ENCODE measurements at places on chromosomes 3 and 15.

GRCh38 chr15:57950381-57950946, 115.0 kb downstream of the ALDH1A2 start:
- peak; percentile 23 for DNase-seq

GRCh38 chr3:153978006-153978405, 143.2 kb upstream of the ARHGEF26 start:
- no peak for DNase-seq

DNA sequence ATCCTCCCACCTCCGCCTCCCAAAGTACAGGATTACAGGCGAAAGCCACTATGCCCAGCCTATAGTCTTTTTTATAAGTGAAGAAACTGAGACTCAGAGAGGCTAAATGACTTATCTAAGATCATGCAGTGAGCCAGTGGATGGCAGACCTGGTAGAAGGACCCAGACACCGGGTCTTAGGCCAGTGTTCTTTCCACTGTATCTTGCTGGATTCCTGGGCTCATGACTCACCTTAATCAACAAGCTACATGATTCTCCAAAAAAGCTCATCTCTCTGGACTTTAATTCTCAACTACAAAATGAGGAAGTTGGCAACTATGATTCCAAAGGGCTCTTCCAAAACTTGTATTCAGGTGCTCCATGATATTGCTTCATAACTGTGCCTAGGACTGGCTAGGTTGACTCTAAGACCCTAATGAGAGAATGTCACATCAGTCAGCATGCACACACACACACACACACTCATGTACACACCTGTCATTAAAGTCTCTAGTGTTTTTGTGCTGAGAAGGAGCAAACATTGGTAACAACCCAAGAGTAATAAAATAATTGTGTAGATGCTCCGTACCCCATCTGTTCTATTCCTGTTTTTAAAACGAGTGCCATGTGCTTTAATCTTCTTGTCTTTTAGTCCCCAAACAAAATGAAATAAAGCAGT, 89.7 kb upstream of the SLC4A7 start:
- DNase-seq = no peak

DNA sequence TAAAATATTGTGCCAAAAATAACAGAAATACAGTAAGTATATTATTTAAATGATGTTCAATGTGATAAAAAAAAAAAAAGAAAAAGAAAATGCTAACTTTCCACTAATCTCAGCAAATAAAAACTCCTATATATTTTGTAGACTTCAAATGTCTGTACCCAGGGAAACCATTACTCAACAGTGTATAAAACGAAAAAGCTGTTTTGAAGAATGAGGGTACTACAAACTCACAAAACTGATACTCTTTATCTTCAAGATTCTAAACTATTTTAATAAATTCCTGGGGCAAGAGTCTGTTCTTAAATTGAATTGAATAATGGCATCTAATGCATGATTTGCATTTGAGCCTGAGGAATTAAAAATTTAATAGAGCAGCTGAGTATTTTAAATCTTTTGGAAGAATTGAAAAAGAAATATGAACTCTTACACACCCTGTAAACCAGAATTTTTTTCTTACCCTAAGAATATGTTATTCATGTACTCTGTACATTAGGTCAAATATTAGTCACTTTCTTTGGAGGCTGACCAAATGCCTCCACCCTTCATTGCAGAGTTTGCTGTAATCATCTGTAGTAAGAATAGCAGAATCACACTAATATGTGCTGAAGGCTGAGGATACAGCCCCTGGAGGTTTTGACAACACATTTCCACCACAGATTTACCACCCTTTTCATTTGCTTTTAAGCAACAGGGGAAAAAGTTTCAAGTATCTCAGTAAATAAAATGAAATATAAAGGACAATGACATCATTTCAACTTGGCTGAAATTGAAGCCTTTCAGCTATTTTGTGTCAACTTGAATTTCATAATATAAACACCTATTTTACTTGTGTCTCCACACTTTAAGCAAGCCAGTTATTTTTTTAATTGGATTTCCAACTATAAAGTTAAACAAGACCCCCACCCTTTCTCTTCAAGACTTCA, 79.7 kb downstream of the FBN1 start:
- peak; percentile 75 for DNase-seq

- peak; percentile 94 for DNase-seq
Measured at GRCh38 chr15:91866371-91866905, 12.9 kb downstream of the SLCO3A1 start.

All from foreskin keratinocyte (primary cell).